ENCODE measurements at places on chromosomes 3 and 15.

GRCh38 chr15:48373821-48374451 lies 42.7 kb downstream of the DUT start:
- no peak for DNase-seq

GRCh38 chr3:56823984-56824703 lies 22.4 kb upstream of the ARHGEF3 start:
- DNase-seq, result no peak

- DNase-seq, result no peak
These were observed 8.9 kb downstream of the DNAAF4 start for GRCh38 chr15:55499151-55499550.

GRCh38 chr3:152656214-152656971 lies 178.5 kb upstream of the P2RY1 start:
- no peak for DNase-seq

- DNase-seq, result no peak
These were observed 597 bp downstream of the P2RY12 start for GRCh38 chr3:151383956-151384355.
